Activated effector memory CD4-positive, alpha-beta T cell treated with Interleukin-2 at 50 U/mL for 16 hours (primary cell): ENCODE measurements at places on chromosomes 7 and 10.

- DNase-seq = no peak
Measured at GRCh38 chr10:32239769-32240168, 107.2 kb downstream of the EPC1 start.

GRCh38 chr7:6545398-6546126 is 5.7 kb downstream of the GRID2IP start:
- no peak for DNase-seq

GRCh38 chr10:13672548-13672947 is 85.8 kb downstream of the PRPF18 start:
- no peak for DNase-seq

GRCh38 chr7:141377906-141378305 is 173.3 kb upstream of the AGK start:
- no peak for DNase-seq

DNA sequence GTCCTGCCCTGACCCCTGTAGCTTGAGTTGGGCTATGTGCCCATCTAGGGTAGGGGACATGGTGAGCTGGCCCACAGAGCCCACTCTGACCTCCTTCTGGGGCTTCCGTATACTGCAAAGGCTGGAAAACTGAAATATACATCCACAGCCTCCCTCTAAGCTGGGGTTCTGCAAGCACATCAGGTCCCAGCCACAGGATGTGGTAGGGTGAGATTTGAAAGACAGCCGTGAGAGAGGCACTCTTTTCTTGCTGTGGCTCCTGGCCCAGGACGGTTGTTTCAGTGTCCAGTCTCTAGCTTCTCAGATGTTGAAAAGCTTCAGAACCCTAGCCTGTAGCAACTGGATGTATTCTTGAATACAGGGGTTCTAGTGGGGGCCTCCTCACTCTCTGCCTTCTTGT is 60.1 kb upstream of the ADRB1 start:
- DNase-seq = no peak

DNA sequence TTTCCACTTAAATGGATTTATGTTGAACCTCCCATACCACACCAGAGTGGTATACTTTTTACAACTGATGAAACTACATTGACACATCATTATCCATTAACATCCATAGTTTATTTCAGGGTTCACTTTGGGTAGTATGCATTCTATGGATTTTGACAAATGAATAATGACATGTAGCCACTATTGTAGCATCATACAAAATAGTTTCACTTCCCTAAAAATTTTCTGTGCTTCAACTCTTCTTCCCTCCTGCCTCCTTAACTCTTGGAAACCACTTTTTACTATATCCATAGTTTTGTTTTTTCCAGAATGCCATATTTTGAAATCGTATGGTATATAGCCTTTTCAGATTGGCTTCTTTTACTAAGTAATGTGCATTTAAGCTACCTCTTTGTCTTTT is 199.5 kb upstream of the TMEM196 start:
- DNase-seq = no peak

- DNase-seq = no peak
Measured at GRCh38 chr7:150945853-150946420, 32.2 kb downstream of the KCNH2 start.

GRCh38 chr10:103476046-103476768 is 2.8 kb downstream of the CALHM3 start:
- no peak for DNase-seq

- no peak for DNase-seq
Measured at GRCh38 chr7:38813768-38814167, 95.2 kb downstream of the VPS41 start.

GRCh38 chr10:43373461-43373860 is 2.0 kb downstream of the FXYD4 start:
- DNase-seq = no peak

DNA sequence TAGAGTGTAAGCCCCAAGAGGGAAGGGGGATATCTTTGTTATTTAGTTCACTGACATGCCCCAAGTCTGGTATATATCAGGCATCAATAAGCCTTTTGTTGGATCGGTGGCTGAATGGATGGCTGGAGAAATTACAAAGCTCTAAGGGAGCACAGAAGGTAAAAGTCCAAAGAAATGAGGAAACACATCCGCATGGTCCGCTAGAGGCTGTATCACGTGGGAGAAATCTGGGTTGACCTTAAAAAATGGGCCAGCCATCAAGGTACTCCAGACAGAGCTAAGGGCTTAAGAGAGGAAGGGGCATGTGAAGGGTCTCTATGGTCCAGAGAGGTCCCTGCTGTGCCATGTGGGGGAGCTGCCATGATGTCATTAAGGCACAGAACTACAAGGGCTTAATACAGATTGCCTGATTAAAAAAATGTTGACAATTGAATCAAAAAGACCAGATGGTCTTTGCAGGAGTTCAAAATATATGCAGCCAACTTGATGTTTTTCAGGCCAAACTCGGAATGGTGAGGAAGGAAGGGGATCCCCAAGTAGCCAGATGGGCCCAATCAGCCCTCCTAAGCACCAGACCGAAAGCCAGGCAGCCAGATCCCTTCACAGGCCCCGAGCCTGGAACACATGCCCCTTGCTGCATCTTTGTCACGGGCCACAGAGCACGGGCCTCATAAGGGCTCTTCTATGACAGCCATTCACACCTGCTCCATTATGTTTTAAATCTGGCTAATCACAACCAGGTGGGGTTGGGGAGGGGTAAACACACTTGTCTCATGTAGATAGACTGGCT is 31.9 kb downstream of the SCRN1 start:
- DNase-seq = no peak

GRCh38 chr10:132882069-132882951 is 60.1 kb downstream of the CFAP46 start:
- no peak for DNase-seq

- no peak for DNase-seq
Measured at GRCh38 chr10:9243941-9244411, 1189.5 kb downstream of the GATA3 start.

- no peak for DNase-seq
Measured at GRCh38 chr10:124204726-124205125, 111.3 kb upstream of the CHST15 start.

- no peak for DNase-seq
Measured at GRCh38 chr10:34628174-34628796, 186.8 kb downstream of the PARD3 start.

DNA sequence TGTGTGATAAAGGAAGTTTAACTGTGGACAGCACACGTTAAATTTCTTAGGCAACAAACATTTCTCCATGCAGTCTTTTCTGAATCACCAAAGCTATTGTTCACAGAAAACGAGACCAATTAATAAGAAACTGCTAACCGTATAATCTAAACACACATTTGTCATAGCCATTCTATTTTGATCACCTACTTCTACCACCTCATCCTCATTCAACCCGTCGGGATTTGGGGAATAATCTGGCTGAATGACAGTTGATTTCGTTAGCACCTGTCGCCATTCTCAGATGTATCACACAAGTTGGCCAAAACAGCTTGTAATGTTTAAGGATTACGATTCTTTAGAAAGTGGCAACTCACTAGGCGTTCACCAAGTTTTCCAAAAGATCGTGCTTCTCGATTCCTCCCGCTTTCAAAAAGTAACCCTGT is 1.2 kb downstream of the EZH2 start:
- no peak for DNase-seq

DNA sequence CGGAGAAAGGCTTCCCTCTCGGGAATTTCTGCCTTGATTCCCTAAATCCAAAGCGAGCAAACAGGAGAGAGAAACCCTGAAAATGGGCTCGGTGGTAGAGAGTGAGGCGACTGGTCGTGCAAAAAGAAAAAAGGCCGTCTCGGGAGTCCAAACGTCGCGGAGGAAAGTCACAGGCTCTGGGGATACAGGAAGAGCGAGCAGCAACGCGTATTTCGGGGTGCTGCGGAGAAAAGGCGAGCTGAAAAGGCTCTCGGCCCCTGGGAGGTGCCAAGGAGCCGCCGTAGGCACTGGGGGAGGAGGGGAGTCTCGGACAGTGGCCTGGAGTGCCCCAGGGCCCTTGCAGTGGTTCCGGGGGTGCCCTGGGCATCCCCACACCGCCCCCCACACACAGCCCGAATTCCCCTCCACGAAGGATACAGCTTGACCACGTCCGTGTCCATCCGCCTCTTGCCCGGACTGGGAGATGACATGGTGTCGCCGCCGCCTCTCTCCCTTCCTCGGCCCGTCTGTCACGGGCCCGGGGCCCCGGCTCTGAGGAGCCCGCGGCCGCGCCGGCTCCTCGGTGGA is 591 bp downstream of the UBE2H start:
- DNase-seq = peak; percentile 11
